Naive thymus-derived CD8-positive, alpha-beta T cell (primary cell): ENCODE measurements at places on chromosomes 12 and 14.

- DNase-seq = no peak
These were observed 75.6 kb downstream of the GALNT4 start for GRCh38 chr12:89448951-89449371.

GRCh38 chr12:68636268-68636667, 25.6 kb downstream of the RAP1B start:
- no peak for DNase-seq

DNA sequence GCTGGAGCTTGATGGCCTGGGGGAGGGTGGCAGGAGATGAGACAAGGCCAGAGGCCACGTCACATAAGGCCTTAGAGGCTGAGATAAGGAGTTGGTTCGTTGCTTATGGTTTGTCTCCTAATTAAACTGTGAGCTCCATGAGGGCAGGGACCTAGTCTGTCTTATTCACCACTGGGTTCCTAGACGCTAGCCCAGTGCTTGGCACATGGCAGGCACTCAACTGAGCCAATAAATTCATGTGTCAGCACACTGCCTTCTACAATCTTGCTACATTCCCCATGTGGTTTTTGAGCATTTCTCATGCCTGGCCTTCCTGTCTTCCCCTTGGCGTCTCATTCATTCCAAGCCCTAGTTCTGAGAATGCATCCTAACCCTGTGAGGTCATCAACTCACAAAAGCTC, 92.5 kb upstream of the MED13L start:
- no peak for DNase-seq

DNA sequence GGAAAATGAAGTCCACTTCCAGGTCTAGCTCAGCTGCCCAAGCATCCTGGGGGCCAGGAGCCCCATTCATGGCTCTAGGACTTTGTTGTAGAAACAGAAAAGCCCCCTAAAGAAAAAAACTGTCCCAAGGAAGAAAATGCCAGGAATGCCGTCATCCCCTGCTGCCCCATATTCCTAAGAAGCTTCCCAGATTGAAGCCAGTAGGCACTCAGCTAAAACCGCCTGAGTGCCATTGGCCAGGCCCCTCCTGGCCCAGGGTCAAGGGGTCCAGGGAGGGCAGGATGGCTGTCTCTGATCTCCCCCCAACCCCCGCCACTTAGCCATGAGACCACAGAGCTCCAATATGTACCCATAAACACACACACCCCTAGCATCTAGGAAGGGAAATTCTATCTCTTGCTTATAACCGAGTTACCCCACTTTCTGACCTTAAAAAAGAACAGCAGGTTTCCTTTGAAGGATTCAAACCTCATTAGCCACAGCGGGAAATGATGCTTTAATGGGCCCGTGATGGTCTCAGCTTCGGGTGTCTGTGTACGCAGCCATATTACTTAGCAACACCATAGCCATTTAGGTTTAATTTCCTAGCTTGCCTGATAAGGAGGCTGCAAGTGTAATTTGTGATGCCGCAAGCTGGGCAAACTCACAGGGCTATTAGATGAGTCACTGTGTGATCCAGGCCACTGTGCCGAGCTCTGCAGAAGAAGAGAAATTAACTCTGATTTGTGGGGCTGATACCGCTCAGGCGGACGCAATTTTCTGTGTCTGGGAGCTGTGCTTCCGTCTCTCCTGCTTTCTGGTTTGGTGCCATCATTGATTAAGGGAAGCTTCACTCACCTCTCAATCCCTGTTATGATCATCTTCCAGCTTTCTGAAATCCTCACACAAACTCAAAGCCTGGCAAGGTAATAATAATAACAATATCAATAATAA, 84.2 kb downstream of the GCH1 start:
- no peak for DNase-seq

- no peak for DNase-seq
These were observed 196.9 kb downstream of the BCL11B start for GRCh38 chr14:99075061-99075460.

GRCh38 chr14:92465353-92466055, 48.1 kb upstream of the RIN3 start:
- DNase-seq = no peak

DNA sequence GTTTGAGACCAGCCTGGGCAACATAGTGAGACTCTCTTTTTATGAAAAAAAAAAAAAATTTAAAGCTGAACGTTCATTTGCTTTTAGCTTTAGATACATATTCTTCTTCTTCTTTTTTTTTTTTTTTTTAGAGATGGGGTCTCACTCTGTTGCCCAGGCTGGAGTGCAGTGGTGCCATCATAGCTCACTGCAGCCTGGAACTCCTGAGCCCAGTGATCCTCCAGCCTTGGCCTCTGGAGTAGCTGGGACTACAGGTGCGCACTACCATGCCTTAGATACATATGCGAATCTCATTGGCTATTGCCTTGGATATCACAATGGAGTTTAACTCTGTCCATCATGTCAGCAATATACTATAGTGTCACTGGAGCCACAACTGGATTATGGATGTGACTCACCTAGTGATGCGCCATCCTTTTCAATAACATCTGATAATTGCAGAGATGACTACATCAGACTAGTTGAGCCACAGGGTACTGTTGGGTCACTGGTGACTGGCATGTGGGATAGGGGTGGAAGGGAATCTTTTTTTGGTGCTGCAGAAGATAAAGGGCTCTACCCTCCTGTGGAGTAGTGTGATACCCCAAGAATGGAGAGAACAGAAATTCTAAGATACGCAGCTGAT, 2.7 kb upstream of the ADIPOR2 start:
- DNase-seq = no peak

- no peak for DNase-seq
These were observed 28.9 kb upstream of the LTA4H start for GRCh38 chr12:96064271-96064670.

- no peak for DNase-seq
These were observed 124.0 kb upstream of the CPM start for GRCh38 chr12:69056743-69057515.

DNA sequence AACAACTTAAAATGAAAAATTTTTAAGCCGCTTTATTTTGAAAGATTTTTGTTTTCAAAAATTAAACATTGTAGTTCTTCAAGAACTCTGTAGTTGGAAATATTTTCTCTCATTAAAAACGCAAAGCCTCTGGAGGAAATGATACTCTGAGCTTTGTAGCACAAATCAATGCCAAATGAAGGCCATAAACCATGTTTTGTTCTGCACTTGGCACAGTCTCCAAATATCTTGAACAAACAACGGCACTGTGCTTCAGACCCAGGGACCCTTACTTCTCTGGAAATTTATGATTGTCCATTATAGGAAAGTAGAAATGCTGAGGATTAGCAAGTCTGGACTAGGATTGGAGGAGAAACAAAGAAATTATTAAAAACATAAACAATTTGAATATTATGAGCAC, 160.8 kb upstream of the BMP4 start:
- no peak for DNase-seq

DNA sequence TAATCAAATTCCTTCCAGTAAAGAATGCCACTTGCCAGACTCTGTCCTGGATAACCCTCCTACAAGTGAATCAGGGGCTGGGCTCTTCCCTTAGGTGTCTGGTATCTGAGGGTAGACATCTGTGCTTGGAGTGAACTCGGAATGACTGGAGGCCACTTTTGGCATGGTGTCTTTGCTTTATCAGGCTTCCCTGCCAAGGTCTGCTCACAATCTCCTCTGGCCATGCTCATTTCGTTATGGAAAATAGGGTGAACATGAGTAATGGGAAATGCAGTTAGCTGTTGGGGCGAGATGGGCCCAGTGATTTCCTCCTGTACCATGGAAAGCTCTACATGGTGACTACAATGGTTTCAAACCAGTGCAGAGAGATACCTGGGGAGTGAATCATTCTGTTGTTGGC, 212.9 kb downstream of the NRXN3 start:
- no peak for DNase-seq

DNA sequence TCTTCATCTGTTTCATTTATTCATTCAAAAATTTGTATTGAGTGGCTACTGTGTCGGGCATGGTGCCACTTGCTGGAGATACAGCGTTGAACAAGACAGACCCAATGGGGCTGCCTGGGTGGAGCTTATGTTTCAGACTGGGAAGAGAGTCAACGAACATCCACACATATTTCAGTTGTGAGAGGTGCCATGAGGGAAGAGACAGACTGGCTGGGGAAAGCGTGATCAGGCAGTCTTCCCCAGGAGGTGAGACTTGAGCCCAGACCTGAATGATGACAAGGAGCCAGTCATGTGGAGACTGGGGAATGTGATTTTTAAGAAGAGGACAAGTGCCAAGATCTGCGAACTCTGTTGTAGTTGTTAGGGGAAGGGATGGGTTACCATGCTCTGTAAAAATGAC, 12.2 kb downstream of the BICD1 start:
- DNase-seq = no peak

- no peak for DNase-seq
These were observed 496.1 kb downstream of the BCL11B start for GRCh38 chr14:98775892-98776291.

GRCh38 chr12:65868133-65868705, 43.9 kb downstream of the HMGA2 start:
- no peak for DNase-seq

DNA sequence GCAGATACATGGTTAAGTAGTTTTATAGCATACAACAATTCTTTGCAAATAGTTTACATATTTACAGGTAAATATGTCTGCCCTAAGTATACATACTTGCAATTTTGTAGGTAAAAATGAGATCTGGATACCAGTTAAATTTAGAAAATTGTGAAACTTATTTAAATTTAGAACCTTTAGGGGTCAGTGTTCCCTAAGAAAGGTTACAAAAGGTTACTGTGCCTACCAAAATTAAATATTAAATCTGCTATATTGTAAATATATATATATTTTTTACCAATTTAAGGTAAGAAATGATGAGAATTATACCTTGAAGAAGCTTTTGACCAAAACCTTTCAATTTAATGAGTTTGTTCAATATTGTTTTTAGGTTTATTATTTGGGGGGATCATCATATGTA, 54.0 kb downstream of the MIPOL1 start:
- no peak for DNase-seq

DNA sequence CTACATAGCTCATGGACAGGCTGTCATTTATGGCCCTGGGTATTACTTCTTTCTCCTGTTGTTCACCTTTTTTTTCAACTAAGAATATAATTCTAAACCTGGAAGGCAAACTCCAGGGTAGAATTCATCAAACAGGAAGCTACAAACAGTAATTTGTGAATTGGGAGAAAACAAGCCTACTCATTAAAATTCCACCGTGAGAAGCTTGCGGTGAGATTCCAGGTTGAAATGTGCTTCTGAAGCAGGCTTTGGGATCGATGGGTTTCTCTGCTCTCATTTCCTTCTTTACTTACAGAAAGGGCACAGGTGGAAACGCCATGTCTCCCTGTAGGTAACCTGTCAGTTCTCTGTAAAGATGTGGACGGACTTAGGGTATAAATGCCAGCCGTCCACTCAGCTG, 257.5 kb downstream of the TMEM132C start:
- no peak for DNase-seq

- peak; percentile 7 for DNase-seq
These were observed 299.6 kb downstream of the DPF3 start for GRCh38 chr14:72594099-72594901.

DNA sequence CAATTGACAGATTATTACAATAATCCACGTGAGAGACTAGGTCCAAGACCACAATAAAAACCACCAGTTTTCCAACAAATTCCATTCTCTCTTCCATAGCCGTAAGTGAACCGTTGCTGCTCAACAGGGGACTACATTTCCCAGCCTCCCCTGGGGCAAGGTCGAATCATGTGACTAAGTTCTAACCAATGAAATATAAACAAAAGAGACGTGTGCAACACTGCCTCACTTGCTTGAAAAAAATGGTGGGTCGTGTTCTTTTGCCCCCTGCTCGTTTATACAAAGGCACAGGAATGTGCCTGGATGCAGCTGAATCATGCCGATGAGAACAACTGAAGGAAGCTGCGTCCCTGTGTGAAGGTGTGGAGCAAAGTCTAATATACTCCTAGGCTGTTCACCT, 51.1 kb downstream of the HSPB8 start:
- no peak for DNase-seq

GRCh38 chr12:46680506-46680905, 145.3 kb downstream of the SLC38A4 start:
- DNase-seq = no peak

- DNase-seq = no peak
These were observed 9.4 kb downstream of the CARMIL3 start for GRCh38 chr14:24060984-24061913.

DNA sequence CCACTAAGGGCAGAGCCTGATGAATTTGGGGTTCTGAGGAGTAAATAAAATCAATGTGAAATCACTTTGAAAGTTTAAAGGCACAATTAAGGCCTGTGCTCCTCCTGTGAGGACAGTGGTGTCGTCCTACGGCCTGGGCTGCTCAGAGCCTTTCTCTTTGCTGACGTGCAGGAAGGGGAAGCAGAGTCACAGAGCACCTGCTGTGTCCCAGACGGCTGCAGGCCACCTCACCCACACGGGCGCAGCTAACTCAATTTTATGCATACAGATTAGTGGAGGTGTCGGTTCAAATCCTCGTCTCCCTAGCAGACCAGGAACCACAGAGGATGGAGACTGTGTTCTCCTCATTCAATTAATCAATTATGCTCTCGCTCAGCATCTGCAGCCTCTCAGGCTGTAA, 11.4 kb upstream of the DLK1 start:
- no peak for DNase-seq

DNA sequence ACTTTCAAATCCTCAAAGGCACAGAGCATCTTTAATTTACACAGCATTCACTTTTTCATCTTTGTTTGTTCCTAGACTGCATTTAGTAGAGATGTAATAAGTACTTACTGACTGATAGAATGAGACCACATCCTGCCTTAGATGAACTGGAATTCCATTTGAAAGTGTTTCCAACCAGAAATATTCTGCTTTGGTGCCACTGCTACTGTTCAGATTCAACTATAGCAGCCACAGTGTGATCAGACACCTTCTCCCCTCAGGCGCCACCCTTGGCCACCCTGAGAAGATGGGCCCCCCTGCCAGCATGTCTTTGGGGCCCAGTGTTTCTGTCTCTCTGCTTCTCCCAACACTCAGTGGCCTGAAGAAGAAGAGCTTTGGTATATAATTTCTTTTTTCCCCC, 449.1 kb downstream of the RAD51B start:
- DNase-seq = peak; percentile 25

DNA sequence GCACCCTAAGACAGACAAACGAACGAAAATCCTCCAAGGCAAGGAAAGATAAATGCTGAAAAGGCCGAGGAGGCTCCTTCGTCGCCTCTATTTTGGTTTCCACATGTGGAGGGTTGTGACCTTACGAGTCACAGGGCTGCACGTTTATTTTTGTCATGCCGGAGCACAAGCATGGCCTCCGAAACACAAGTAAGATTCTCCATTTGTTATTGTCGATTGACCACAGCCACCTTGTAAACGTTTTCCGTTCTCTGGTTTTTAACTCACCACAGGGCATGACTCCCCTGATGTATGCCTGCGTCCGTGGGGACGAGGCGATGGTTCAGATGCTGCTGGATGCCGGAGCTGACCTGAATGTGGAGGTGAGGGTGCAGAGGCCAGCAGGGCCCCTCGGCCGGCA, 73.1 kb upstream of the PWP1 start:
- no peak for DNase-seq

DNA sequence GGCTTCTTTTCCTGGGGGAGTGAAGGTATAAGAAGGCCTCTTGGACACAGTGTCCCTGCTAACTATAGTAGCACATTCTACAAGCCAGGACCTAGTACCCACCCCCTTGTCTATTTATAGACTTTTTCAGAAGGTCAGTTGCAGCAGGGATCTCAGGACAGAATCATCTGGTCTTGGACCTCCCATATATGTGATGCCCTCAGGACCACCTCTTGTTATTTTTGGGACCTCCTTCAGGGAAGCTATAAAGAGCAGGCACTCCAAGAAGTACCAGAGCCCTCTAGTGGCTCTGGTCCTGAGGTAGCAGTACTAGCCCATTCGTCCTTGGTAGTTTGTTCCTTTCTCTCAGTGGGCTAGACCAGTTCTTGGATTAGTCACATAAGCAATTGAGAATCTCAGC, 4.3 kb downstream of the COQ10A start:
- no peak for DNase-seq

GRCh38 chr14:42187846-42188245, 581.2 kb downstream of the LRFN5 start:
- DNase-seq = no peak
